NCI-H1105 (cell line): ENCODE measurements at places on chromosomes 4 and X.

GRCh38 chr4:87497159-87497558, 32.0 kb downstream of the SPARCL1 start:
- no peak for DNase-seq

DNA sequence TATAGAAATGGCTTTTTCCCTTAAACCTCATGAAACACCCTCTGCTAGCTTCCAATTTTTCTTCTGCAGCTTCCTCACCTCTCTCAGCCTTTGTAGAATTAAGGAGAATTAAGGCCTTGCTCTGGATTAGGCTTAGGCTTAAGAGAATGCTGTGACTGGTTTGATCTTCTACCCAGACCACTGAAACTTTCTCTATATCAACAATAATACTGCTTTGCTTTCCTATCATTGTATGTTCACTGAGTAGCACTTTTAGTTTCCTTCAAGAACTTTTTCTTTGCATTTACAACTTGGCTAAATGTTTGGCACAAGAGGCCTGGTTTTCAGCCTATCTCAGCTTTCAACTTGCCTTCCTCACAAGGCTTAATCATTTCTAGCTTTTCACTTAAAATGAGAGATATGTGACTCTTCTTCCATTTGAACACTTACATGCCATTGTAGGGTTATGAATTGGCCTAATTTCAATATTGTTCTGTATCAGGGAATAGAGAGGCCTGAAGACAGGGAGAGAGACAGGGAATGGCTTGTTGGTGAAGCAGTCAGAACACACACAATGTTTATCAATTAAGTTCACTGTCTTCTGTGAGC, 28.2 kb downstream of the TMEM154 start:
- no peak for DNase-seq

DNA sequence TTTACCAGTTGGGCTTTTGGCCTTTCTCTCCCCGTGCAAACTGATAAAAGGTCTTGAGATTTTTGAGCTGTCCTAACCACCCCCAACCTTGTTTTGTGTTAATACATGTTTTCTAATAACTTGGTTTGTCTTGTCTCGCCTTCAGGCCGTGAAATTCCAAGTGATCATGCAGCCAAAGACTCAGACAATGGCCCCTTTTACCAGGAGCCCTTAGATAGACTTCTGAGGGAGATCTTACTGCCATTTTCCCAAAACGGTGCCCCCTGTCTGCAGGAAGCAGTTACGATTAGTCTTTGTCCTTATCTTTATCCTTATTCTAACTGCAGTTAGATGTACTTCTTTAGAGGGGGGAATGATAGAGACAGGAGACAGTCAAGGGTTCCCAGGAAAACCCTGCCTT, 245.3 kb upstream of the HDX start:
- no peak for DNase-seq

DNA sequence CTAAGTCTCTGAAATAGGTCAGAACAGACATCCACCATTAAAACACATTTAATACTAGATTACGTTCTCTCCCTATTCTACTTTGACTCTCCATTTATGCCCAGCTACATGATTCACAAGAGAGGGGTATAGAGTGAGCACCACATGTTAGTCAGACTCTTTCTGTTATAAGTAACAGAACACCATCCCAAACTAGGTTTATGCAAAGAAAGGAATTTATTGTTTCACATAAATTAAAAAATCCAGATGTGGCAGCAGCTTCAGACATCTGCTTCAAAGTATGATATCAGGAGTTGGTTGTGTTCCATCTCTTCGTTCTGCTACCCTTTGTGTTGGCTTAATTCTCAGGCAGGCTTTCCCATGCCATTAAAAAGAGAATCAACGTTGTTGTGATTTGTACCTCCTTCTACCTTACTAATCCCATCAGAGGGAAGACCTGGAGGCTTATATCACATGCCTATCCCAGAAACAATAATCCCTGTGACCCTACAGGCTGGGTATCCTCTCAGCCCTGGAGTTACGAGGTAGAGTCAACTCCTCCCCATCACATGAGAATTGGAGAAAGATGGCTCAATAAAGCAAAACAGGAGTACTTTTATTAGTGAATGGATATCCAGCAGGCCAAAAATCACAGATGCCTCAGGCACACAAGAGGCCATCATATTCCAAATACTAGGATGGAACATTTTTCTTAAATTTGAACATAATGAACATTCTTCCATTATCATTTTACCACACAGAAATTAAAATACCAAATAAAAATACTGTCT, 163.2 kb downstream of the SLC7A11 start:
- DNase-seq: no peak

- no peak for DNase-seq
These were observed 16.9 kb upstream of the ARMCX2 start for GRCh38 chrX:101676571-101676970.

- DNase-seq: no peak
These were observed 20.7 kb downstream of the HAND2 start for GRCh38 chr4:173509036-173510001.

GRCh38 chr4:180610324-180610723, 1632.9 kb upstream of the TENM3 start:
- DNase-seq: no peak

- DNase-seq: no peak
These were observed 157.9 kb upstream of the DKK2 start for GRCh38 chr4:107194005-107194404.

- DNase-seq: no peak
These were observed 53.0 kb downstream of the AMELX start for GRCh38 chrX:11346121-11346682.

GRCh38 chr4:173468314-173468713, 61.7 kb downstream of the HAND2 start:
- DNase-seq: no peak

DNA sequence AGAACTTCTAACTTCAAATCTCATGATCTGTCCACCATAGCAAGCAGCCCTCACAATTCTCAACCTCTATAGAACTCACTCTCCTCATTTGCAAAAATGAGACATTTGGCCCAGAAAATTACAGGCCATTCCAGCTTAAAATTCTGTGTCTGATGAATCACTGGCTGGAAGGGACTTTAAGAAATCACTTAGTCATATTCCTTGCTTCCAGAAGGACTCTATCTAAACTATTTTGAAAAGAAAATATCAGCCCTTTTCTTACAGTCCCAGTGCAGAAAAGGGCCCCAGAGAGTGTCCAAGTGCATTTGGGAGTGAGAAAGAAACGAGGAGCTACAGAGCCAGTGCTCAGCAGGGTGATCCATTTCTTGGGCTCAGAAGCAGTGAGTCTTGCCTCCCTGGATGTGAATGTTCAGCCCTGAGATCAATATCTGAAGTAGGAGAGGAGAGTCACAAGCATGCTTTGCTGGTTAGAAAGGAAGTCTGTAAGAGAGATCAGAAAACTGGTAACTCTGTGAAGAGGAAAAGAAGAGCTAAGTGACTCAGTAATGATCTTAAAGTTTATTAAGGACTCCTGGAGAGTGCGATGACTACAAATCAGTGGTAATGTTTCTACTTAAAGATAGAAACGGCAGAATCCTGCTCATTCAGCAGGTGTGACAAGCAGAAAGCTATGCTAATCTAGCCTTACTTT, 139.8 kb downstream of the PALLD start:
- no peak for DNase-seq

GRCh38 chr4:41507291-41507947, 30.5 kb upstream of the LIMCH1 start:
- DNase-seq: no peak

GRCh38 chr4:147173322-147173721, 227.7 kb upstream of the TTC29 start:
- no peak for DNase-seq

DNA sequence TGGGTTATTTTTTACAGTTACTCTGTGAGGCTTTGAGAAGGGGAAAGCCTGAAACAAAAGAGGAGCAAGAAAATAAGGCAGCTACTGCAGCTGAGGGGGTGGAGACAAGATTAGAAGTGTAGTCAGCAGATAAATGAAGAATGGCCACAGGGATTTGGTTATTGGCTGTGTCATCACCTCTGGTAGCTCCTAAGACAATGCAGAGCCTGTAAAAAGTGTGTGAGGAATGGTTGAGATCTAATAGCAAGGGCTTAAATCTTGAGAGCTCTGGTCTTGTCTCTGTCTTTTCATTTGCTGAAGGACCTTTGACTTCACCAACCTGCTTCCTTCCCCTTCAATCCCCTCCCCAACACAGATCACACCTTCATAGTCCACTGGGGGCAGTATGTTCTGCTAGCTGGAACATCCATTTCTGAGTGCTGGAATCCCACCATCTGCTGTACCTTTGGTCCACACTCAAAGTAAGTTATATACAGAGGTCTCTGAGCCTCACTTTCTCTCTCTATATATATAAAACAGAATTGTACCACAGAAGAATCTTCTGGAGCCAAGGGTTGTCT, 213.7 kb upstream of the ZIC3 start:
- no peak for DNase-seq

GRCh38 chr4:2125023-2125422, 65.9 kb downstream of the NAT8L start:
- DNase-seq: no peak

GRCh38 chr4:128596115-128596514, 213.4 kb upstream of the JADE1 start:
- no peak for DNase-seq

- no peak for DNase-seq
These were observed 4.1 kb downstream of the ENPEP start for GRCh38 chr4:110480031-110480549.

- no peak for DNase-seq
These were observed 98.6 kb downstream of the RBM47 start for GRCh38 chr4:40530961-40531635.

GRCh38 chrX:112211459-112211858, 128.9 kb upstream of the TRPC5 start:
- no peak for DNase-seq

DNA sequence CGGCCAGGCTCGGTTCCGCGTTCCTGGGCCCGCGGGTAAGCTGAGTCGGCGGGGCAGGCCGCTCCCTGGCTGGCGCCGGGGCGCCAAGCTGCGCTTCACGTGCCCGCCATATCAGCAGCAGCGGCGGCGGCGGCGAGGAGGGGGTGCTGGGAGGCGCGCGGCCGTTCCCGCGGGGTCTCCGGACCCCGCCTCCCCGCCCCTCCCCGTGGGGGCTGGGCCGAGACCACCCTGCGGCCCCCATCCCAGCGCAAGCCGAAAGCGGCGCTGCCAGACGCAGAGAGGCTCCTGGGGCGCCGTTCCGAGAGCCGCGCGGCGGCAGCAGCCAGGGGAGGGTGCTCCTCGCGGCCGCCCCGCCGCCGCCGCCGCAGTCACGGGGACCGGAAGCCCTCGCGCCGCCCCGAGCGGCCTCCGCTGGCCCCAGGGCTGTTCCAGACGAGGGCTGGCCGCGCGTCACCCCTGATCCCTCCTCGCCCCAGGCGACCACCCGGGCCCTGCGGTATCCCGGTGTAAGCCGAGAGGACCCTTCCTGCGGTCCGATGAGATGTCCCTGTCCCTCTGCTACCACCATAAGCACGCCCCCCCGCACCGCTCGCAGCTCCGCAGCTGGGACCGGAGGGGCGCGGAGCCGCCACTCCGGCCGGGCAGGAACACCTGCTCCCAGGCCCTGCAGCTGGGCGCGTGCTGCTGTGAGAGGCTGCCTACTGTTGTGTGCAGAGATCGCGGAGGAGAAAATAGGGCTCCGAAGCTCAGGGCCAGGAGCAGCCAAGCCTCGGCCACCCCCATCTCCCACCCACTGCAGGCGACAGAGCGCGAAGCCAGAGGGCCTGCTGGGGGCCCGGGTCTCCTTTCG, 7.5 kb upstream of the BCOR start:
- no peak for DNase-seq

GRCh38 chrX:40853004-40853815, 117.9 kb upstream of the MED14 start:
- DNase-seq: no peak

DNA sequence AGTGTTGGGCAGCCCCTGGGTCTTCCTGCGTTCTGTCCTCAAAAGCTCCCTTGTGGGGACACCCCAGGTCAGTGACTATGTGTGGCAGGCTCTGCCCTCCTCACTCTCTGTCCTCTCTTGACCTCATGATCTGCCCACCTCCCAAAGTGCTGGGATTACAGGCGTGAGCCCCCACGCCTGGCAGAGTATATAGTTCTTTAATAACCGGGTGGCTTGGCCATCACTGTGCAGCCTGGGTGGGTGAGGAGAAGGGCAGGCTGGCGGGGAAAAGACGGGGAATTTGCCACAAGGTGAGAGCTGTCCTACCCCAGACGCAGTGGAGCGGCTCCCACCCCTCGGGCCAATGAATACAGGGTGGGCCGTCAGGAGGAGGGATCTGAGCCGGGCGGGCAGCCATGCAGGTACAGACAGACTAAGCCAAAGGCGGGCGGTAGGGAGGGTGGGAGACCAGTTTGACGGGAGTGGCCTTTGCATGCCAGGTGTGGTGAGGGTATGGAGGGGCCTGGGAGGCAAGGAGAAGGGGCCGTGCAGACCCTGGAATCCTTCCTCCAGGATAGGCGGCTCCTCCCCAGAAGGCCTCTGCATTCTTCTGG, 2.5 kb downstream of the SH3BP2 start:
- DNase-seq: no peak

- DNase-seq: no peak
These were observed 53.9 kb downstream of the NBDY start for GRCh38 chrX:56782791-56783449.

- no peak for DNase-seq
These were observed 222.5 kb upstream of the FAT1 start for GRCh38 chr4:186946136-186946535.

DNA sequence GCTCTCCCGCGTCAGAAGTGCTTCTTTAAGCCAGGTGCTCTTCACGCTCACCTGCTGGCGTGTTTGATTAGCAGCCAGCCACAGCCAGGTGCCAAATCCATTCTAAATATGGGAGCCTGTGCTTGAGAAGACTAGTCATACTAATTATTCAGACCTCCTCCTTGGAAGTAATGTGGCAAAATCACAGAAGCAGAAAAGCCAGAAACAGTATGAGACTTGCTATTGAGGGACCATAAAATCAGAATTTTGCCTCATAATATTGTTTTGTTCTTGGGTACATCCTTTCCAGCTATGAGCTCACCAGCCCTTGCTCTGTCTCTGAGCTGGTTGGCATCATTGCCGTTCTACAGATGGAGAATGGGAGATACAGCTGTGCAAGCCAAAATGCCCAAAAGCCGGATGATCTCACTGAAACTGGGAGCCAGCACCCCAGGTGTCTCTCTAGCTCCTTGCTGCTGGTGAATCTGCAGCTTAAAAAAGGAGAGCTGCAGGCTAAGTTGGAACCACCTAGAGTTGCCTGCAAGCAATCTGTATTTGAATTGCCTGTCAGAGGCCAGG, 205.4 kb downstream of the SHROOM3 start:
- peak; percentile 76 for DNase-seq

GRCh38 chr4:26322346-26322745, 1.5 kb downstream of the RBPJ start:
- no peak for DNase-seq

GRCh38 chr4:2074588-2074987, 15.5 kb downstream of the NAT8L start:
- no peak for DNase-seq
